ENCODE measurements at places on chromosomes 2 and 18.
A peak's percentile ranks its signal among the peaks of the same experiment; 100 is the strongest.

GRCh38 chr18:41326311-41326710 lies 628.7 kb upstream of the PIK3C3 start:
- H3K4me1 ChIP-seq = peaks cover 3% of the 10 kb centered on the region
- H3K27ac ChIP-seq = no peak overlapping the region

DNA sequence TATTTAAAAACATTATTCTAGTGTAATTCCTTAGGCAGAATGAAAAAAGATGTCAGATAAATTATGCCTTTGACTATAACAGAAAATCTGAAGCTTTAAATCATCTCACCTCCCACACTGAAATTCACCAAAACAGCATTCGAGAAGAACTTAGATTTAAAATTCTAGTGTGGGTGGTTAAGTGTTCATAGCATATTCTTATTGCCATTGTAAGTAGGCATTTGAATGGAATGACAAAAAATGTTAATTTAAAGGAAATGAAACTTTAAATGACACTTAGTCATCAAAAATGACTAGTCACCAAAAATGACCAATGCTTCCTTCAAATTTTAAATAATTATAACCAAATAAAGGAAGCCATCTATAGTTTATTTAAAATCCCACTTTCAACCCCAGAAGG lies 7.0 kb upstream of the ZNF407 start:
- H3K4me3 ChIP-seq = no peak overlapping the region
- H3K36me3 ChIP-seq = no peaks in the 10 kb centered on the region
- no peak overlapping the region for H3K27ac ChIP-seq
- H3K4me1 ChIP-seq = no peaks in the 10 kb centered on the region

DNA sequence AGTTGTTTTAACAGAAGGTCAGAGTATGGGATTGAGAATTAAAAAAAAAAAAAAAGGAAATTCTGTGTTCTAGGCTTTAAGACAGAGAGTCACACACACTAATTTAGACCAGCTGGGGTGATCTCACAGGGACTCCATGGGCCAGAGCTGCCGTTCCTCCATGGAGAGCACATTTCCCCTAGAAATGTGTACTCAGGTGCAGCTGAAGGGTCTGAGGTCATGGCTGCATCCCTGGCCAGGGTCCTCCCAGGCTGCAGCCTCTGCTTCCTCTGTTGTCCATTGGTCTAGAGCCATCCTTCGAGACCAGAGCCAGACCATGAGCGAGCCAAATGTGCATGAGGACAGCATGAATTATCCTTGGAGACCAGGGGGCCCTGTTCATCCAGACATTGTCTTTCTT lies 190.1 kb upstream of the TNP1 start:
- H3K27me3 ChIP-seq = no peaks in the 10 kb centered on the region
- peaks cover 28% of the 10 kb centered on the region for H3K4me1 ChIP-seq
- H3K4me3 ChIP-seq = no peak overlapping the region
- no peaks in the 10 kb centered on the region for H3K36me3 ChIP-seq
- DNase-seq = no peak

DNA sequence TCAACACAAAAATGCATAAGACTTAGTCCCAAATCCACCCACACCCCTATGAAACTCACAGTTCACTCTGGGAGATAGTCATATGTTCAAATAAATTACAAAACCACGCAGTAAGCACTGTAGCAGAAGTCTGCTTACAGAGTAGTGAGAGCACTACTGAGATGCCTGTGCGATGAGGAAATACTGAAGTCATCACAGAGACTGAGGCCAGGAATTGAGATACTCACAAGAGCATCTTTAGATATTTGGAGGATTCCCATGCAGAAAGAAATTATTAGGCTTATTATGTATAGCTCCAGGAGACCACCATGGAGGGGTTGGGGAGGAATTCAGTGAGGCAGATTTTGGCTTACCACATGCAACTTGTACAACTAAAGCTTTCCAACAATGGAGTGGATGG lies 82.3 kb downstream of the ANTXR1 start:
- H3K4me3 ChIP-seq = no peak overlapping the region
- peaks cover 31% of the 10 kb centered on the region for H3K36me3 ChIP-seq
- no peaks in the 10 kb centered on the region for H3K27me3 ChIP-seq
- peaks cover 9% of the 10 kb centered on the region for H3K4me1 ChIP-seq

- H3K27ac ChIP-seq = no peak overlapping the region
- H3K4me1 ChIP-seq = peaks cover 21% of the 10 kb centered on the region
- no peaks in the 10 kb centered on the region for H3K27me3 ChIP-seq
- no peak for DNase-seq
- peaks cover 58% of the 10 kb centered on the region for H3K36me3 ChIP-seq
Measured at GRCh38 chr2:128286011-128286721, 32.5 kb downstream of the HS6ST1 start.

DNA sequence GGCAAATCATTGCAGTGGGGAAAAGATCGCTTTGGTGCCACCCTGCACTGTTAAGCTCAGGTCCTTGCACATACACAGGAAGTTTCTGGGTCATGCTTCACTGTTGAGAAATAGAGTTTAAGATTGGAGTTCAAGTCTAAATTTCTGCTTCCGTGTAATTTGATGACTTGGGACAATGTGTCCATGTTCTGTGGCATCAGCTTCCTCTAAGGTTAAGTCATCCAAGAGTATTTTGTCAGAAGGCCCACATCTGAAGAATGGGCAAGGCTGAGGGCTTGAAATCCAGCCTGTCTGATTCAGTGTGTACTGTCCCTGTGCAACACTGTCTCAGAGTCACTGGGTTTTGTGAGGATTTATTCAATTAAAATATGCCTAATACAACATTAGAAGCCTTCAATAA lies 880.7 kb downstream of the SUCLG1 start:
- H3K4me3 ChIP-seq = no peak overlapping the region
- no peak overlapping the region for H3K27ac ChIP-seq
- H3K36me3 ChIP-seq = no peaks in the 10 kb centered on the region
- H3K27me3 ChIP-seq = no peaks in the 10 kb centered on the region
- no peak for DNase-seq
- no peaks in the 10 kb centered on the region for H3K4me1 ChIP-seq

GRCh38 chr2:20371323-20372025 lies 20.8 kb upstream of the PUM2 start:
- H3K4me3 ChIP-seq = no peak overlapping the region
- no peak for DNase-seq
- H3K4me1 ChIP-seq = peaks cover 5% of the 10 kb centered on the region

DNA sequence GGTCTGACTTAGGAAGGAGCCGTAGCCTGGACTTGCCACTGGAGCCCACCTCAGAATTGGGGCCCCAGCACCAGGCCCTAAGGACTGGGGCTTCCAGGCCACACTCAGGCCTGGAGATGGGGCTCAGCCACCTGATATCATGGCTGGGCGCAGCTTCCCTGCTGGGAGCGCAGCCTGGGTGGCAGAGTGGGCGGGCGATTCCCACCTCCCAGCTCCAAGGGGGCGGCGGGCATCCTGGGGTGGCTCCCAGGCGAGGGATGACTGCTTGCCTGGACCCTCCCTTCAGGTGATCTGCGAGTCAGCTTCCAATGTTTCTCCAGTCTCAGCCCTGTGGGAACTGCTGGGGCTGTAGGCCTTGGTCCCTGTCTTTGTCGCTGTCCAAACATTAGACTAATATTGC lies 20.1 kb downstream of the GPR35 start:
- H3K4me1 ChIP-seq = no peaks in the 10 kb centered on the region
- H3K27ac ChIP-seq = no peak overlapping the region
- no peak for DNase-seq
- peaks cover 63% of the 10 kb centered on the region for H3K27me3 ChIP-seq
- no peaks in the 10 kb centered on the region for H3K36me3 ChIP-seq
- H3K4me3 ChIP-seq = no peak overlapping the region

DNA sequence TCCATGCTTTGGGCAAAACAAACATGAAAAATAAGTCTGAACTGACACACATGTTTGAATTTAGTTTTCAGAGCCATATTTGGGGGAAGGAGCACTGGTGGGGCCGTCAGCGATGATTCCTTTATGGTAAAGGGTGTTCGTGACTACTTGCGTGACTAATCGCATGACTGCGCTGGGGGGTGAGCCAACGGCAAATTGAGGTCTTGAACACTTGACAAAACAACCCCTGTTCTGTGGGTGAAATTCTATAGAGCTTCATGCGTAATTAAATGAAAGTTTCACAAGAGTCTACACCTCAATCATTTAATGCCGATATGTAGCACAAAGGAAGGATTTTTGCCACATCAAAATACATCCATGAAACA lies 127.5 kb upstream of the CYP1B1 start:
- H3K4me1 ChIP-seq = no peaks in the 10 kb centered on the region
- H3K36me3 ChIP-seq = no peaks in the 10 kb centered on the region
- H3K27me3 ChIP-seq = peaks cover 4% of the 10 kb centered on the region

DNA sequence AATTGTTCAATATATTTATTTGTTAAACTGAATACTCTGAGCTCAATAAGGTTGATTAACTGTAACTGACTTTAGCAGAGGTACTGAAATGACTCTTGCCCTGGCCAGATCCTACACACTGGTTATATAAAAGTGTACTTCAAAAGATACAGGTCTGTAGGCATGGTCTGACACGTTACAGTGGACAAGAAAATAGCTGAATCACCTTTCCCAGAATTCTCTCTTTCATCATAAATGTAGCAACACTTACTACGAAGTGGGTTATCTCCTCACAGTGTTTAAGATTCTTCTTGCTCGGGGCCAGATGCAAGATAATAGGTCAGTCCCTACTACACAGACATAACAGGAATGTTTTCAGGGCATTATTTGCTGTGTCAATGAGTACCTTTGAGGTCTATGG lies 107.0 kb upstream of the ZC3H15 start:
- no peak overlapping the region for H3K27ac ChIP-seq
- DNase-seq = peak; percentile 3
- H3K27me3 ChIP-seq = no peaks in the 10 kb centered on the region
- no peaks in the 10 kb centered on the region for H3K4me1 ChIP-seq
- no peak overlapping the region for H3K4me3 ChIP-seq

DNA sequence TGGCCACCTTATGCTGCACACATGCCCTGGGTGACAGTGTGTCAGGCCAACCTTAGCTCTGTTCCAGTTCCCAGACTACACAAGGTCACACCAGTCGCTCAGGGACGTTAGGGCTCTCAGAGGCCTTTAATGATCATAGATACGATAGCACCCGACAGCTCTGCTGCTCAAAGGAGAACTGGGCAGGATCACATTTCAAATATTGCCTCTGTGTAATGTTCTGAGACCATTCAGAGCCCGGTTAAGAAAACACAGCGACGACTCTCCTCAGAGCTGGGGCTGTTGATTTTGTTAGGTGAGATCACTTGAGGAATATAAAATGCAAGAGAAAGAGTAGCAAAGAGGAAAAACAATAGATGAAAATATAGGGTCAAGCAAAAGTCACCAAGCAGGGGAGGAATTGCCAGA lies 166.6 kb upstream of the TANK start:
- H3K4me3 ChIP-seq = no peak overlapping the region
- H3K4me1 ChIP-seq = no peaks in the 10 kb centered on the region
- no peaks in the 10 kb centered on the region for H3K27me3 ChIP-seq
- H3K27ac ChIP-seq = no peak overlapping the region

DNA sequence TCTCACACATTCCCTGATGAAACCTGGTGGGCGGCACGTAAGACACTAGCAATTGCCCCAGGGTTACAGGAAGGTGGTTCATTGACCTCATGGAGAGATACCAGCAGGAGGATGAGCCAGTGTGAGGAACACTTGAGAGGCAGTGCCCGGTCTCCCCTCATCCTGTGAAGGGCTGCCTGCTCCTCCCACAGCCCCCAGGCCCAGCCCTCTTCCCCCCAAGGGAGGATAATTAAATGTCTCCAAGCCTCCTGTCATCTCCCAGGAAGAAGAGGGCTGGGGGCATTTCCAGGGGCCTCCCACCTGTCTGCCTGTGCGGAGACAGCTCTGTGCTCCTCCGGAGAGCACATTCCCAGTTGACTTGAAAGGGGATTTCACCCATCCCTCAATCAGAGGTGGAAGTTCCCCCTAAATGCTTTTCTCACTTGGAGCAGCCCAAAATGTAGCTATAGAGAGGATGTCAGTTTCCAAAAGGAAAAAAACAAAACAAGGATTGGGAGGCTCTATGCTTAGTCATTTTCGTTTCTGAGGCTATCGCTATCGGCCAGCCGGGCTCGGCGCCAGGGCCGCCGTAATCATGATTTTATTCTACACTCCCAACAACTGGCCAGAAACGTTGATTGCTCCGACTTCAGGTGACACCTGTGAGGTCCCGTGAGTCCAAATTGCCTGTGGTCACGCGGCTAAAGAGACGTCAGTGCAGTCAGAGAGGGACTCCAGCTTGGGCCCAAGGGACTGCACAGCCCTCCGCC lies 7.1 kb downstream of the KCNF1 start:
- peak overlapping the region; percentile 25 for H3K27ac ChIP-seq
- peak; percentile 60 for DNase-seq
- no peaks in the 10 kb centered on the region for H3K27me3 ChIP-seq
- H3K4me3 ChIP-seq = no peak overlapping the region
- H3K36me3 ChIP-seq = no peaks in the 10 kb centered on the region

DNA sequence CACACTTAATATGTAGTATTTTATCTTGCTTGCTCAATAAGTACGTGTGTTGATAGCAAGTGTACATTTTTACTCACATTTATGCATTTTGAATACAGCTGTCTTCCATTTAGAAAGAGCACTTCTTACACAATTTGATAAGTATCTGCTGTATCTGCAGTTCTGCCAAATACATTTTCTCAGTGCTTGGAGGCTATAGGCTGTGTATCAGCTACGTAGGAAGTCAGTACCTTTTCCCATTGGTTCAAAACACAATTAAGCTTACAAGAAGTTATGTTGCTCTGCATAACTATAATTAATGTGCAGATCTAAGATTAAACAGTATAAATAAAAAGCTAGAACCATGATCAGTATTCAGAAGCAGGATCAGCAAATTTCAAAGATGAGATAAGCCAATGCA lies 503.6 kb upstream of the SMIM21 start:
- no peaks in the 10 kb centered on the region for H3K36me3 ChIP-seq
- no peaks in the 10 kb centered on the region for H3K4me1 ChIP-seq
- no peak overlapping the region for H3K4me3 ChIP-seq
